ENCODE measurements at places on chromosomes 4 and X.

- DNase-seq = no peak
These were observed 347.6 kb upstream of the FAM241A start for GRCh38 chr4:111797455-111798163.

- DNase-seq = no peak
These were observed 20.9 kb upstream of the PLAC1 start for GRCh38 chrX:134679221-134679620.

DNA sequence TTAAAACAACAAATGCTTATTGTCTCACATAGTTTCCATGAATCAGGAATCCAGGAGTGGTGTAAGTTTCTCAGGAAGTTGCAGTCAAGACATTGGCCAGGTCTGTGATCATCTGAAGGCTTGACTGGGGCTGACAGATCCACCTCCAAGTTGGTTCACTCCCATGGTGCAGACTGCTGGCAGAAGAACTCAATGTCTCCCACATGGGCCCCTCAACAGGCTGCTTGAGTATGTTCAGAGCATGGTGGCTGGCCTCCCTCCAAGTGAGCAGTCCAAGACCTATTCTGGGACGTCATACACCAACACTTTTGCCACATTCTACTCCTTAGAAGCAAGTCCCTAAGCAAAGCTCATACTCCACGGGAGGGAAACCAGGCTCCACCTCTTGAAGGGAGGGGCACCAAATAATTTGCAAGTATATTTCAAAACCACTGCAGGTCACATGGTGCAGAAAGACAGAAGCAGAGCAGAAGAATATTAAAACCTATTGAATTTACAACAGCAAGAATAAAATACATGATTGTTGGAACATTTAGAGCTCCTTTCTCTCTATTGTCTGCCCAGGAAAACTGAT is 35.3 kb downstream of the LGI2 start:
- DNase-seq = no peak

- no peak for DNase-seq
These were observed 316.6 kb upstream of the BOD1L1 start for GRCh38 chr4:13944095-13944511.

- no peak for DNase-seq
These were observed 136.5 kb upstream of the NKX1-1 start for GRCh38 chr4:1542516-1543320.

DNA sequence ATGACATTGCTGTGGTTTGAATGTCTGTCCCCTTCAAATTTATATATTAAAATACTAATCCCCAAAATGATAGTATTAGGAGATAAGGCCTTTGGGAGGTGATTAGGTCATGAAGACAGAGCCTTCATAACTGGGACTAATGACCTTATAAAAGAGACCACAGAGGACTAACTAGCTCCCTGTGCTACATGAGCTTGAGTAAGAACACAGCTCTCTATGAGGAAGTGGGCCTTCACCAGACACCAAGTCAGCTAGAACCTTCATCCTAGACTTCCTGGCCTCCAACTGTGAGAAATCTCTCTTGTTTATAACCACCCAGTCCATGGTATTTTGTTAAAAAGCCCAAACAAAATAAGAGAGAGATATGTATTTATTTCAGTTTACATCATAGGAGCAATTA is 242.2 kb upstream of the CTSO start:
- no peak for DNase-seq

GRCh38 chr4:3276986-3277385 is 15.8 kb upstream of the RGS12 start:
- no peak for DNase-seq

All from neural progenitor cell (in vitro differentiated cells).